Endothelial cell (in vitro differentiated cells): ENCODE measurements at places on chromosomes 4 and X.
A peak's percentile ranks its signal among the peaks of the same experiment; 100 is the strongest.

GRCh38 chr4:8228319-8229250 lies 29.5 kb downstream of the SH3TC1 start:
- H3K36me3 ChIP-seq, result peaks cover 31% of the 10 kb centered on the region
- H3K27me3 ChIP-seq, result peaks cover 1% of the 10 kb centered on the region
- no peak overlapping the region for H3K27ac ChIP-seq
- H3K4me1 ChIP-seq, result peaks cover 25% of the 10 kb centered on the region

- peak overlapping the region; percentile 79 for H3K27ac ChIP-seq
- H3K27me3 ChIP-seq, result no peaks in the 10 kb centered on the region
- peaks cover 28% of the 10 kb centered on the region for H3K4me1 ChIP-seq
- H3K4me3 ChIP-seq, result no peak overlapping the region
- no peak for DNase-seq
Measured at GRCh38 chr4:128517096-128517738, 229.6 kb upstream of the PGRMC2 start.

DNA sequence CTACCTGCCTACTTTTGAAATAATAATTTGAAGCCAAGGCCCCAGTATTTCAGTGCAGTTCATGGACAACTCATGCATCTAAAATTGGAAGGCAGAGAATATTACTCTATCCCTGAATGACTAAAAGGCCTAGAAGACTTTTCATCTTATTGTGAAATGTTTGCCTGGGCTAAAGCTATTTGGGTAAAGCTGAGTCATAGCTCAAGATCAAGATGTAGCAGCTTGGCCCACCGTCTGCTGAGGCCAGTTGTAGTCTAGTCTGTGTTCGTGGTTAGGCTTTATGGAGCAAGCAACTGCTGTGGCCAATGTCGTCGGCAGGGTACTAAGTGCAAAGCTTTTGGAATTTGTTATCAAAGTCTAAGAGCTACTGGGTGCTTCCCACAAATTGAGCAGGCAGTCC lies 929.1 kb downstream of the RAB28 start:
- no peaks in the 10 kb centered on the region for H3K27me3 ChIP-seq
- no peak overlapping the region for H3K4me3 ChIP-seq
- no peaks in the 10 kb centered on the region for H3K36me3 ChIP-seq
- no peaks in the 10 kb centered on the region for H3K4me1 ChIP-seq
- DNase-seq, result no peak
- H3K27ac ChIP-seq, result no peak overlapping the region

GRCh38 chr4:138204507-138204906 lies 37.6 kb downstream of the SLC7A11 start:
- DNase-seq, result no peak
- no peak overlapping the region for H3K27ac ChIP-seq
- H3K4me3 ChIP-seq, result no peak overlapping the region

DNA sequence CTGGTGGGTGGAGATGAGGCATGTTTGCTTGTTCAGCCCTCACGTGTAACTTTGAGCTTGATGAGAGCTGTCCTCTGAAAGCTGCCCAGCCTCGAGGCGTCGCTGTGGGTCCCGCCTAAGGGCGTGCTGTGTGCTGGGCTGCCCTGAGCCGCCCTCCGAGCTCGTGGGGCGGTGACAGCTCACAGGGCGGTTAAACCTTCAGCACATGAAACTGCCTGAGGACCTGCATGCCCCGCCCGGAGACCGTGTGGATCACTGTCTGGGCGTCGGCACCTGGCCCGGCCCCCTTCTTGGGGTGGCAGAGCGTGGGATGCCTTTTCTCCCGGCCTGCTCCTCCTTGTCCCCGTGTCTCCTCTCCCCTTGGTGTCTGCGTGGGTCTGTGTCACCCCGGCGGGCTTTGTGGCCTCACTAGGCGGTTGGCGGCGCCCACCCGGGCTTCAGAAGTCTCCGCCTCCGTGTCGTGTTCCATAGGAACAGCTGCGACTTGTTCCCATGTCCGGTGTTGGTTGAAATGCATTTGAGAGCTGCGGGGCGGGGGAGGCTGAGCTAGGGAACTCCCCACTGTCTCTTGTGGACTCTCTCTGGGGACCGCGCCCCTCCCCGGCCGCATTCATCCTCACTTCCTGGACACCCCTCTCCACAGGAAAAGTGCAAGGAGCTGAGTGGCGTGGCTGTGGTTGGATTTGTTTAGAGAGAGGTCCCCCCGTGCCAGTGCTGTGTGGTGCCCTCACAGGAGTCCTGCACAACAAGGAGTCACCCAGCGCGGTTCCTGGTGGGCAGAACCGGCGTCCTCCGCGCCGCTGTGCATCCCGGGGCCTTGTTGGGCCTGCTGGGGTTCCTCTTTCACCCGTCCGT lies 6.8 kb downstream of the AKAP17A start:
- H3K4me3 ChIP-seq, result no peak overlapping the region
- DNase-seq, result no peak
- peaks cover 36% of the 10 kb centered on the region for H3K36me3 ChIP-seq
- peaks cover 19% of the 10 kb centered on the region for H3K27me3 ChIP-seq

GRCh38 chr4:110474481-110474880 lies 1.5 kb upstream of the ENPEP start:
- peaks cover 2% of the 10 kb centered on the region for H3K27me3 ChIP-seq
- DNase-seq, result no peak
- H3K27ac ChIP-seq, result no peak overlapping the region

- no peaks in the 10 kb centered on the region for H3K27me3 ChIP-seq
- peak; percentile 3 for DNase-seq
- no peak overlapping the region for H3K27ac ChIP-seq
- H3K36me3 ChIP-seq, result no peaks in the 10 kb centered on the region
Measured at GRCh38 chrX:6574762-6575161, 39.8 kb upstream of the VCX3A start.

GRCh38 chr4:81811562-81812293 lies 340.0 kb upstream of the RASGEF1B start:
- no peaks in the 10 kb centered on the region for H3K36me3 ChIP-seq
- no peak overlapping the region for H3K27ac ChIP-seq
- no peaks in the 10 kb centered on the region for H3K27me3 ChIP-seq
- H3K4me3 ChIP-seq, result no peak overlapping the region
- no peak for DNase-seq

GRCh38 chr4:30386266-30386895 lies 333.8 kb upstream of the PCDH7 start:
- no peak for DNase-seq
- H3K4me3 ChIP-seq, result no peak overlapping the region
- H3K27me3 ChIP-seq, result no peaks in the 10 kb centered on the region
- H3K36me3 ChIP-seq, result no peaks in the 10 kb centered on the region
- no peak overlapping the region for H3K27ac ChIP-seq

GRCh38 chr4:7296661-7297335 lies 104.5 kb downstream of the SORCS2 start:
- no peak for DNase-seq
- H3K27ac ChIP-seq, result no peak overlapping the region
- peaks cover 21% of the 10 kb centered on the region for H3K4me1 ChIP-seq
- no peaks in the 10 kb centered on the region for H3K36me3 ChIP-seq
- H3K4me3 ChIP-seq, result no peak overlapping the region

- H3K4me3 ChIP-seq, result no peak overlapping the region
- H3K27ac ChIP-seq, result no peak overlapping the region
- no peak for DNase-seq
Measured at GRCh38 chrX:26649534-26649933, 433.6 kb downstream of the MAGEB5 start.

DNA sequence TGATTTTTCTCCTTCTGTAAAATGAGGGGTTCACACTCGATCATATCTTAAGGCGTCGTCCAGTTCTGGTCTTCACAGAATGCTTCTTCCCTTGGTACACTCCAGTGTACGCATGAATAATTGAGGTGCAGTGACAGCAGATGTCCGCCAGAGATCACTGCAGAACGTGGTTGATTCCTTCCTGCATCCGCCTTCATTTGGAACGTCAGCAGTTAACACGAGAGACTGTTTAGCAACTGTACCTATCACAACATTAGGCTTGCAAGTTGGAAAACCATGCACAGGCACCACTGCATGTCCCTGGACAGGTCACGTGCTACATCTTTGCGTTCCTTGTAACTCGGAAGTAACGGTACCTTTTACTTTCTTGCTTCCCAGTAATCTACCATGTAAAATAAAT lies 66.0 kb upstream of the GEMIN8 start:
- peak; percentile 33 for DNase-seq
- H3K4me1 ChIP-seq, result no peaks in the 10 kb centered on the region
- H3K27ac ChIP-seq, result no peak overlapping the region
- no peaks in the 10 kb centered on the region for H3K27me3 ChIP-seq

- peaks cover 5% of the 10 kb centered on the region for H3K27me3 ChIP-seq
- peaks cover 2% of the 10 kb centered on the region for H3K4me1 ChIP-seq
- H3K36me3 ChIP-seq, result no peaks in the 10 kb centered on the region
- no peak overlapping the region for H3K27ac ChIP-seq
Measured at GRCh38 chrX:109728173-109728535, 4.9 kb downstream of the ACSL4 start.

GRCh38 chrX:9980401-9980800 lies 13.2 kb downstream of the CLDN34 start:
- no peak for DNase-seq
- no peak overlapping the region for H3K27ac ChIP-seq
- peaks cover 2% of the 10 kb centered on the region for H3K27me3 ChIP-seq
- H3K4me1 ChIP-seq, result peaks cover 3% of the 10 kb centered on the region

DNA sequence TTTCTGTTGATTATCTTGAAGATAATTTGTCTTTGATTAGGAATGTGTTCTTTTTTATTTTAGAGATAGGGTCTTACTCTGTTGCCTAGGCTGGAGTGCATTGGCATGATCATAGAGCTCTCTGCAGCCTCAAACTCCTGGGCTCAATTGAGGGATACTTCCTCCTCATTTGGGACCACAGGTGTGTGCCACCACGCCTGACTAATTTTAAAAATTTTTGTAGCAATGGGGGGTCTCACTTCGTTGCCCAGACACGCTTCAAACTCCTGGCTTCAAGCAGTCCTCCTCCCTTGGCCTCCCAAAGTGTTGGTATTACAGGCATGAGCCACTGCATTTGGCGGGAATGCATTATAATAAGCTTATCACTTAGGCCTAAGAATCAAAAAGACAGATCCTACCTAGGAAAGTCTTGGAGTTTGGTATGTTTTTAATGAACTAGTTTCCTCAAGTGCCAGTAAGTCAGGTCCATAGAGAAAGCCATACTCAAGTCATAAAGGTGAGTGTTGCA lies 21.7 kb downstream of the BMP2K start:
- peaks cover 13% of the 10 kb centered on the region for H3K36me3 ChIP-seq
- DNase-seq, result no peak
- peaks cover 1% of the 10 kb centered on the region for H3K27me3 ChIP-seq
- H3K4me3 ChIP-seq, result peak overlapping the region; percentile 14
- peaks cover 38% of the 10 kb centered on the region for H3K4me1 ChIP-seq

- peaks cover 4% of the 10 kb centered on the region for H3K36me3 ChIP-seq
- no peak for DNase-seq
- H3K27me3 ChIP-seq, result peaks cover 2% of the 10 kb centered on the region
- H3K4me3 ChIP-seq, result no peak overlapping the region
- H3K27ac ChIP-seq, result no peak overlapping the region
Measured at GRCh38 chr4:56959100-56959499, 18.3 kb downstream of the NOA1 start.

DNA sequence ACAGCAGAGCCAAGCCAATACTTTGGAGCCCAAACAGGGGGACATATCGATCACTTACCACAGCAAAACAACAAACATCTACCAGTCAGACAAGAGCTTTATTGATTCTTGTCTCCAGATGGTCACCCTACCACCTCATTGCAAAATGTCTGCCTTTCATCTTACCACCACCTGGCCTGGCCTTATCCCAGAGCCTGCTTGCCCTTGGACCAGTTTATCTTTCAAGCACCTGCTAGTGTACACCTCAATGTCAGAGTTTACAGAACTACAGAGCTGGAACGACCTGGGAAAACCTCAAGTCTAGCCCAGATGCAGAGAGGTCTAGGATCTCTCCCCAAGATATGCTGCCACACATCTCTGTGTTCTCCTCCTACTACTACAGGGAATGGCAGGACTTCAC lies 4.5 kb downstream of the BCAP31 start:
- peaks cover 11% of the 10 kb centered on the region for H3K36me3 ChIP-seq
- peaks cover 11% of the 10 kb centered on the region for H3K27me3 ChIP-seq
- peaks cover 5% of the 10 kb centered on the region for H3K4me1 ChIP-seq
- no peak for DNase-seq

- no peak for DNase-seq
- no peaks in the 10 kb centered on the region for H3K27me3 ChIP-seq
- no peaks in the 10 kb centered on the region for H3K36me3 ChIP-seq
- peaks cover 2% of the 10 kb centered on the region for H3K4me1 ChIP-seq
Measured at GRCh38 chr4:78749258-78749971, 26.7 kb upstream of the BMP2K start.

- H3K27ac ChIP-seq, result peak overlapping the region; percentile 99
- peak overlapping the region; percentile 22 for H3K4me3 ChIP-seq
- DNase-seq, result peak; percentile 69
- no peaks in the 10 kb centered on the region for H3K36me3 ChIP-seq
- H3K27me3 ChIP-seq, result peaks cover 16% of the 10 kb centered on the region
Measured at GRCh38 chr4:40311811-40312346, 23.3 kb upstream of the CHRNA9 start.

DNA sequence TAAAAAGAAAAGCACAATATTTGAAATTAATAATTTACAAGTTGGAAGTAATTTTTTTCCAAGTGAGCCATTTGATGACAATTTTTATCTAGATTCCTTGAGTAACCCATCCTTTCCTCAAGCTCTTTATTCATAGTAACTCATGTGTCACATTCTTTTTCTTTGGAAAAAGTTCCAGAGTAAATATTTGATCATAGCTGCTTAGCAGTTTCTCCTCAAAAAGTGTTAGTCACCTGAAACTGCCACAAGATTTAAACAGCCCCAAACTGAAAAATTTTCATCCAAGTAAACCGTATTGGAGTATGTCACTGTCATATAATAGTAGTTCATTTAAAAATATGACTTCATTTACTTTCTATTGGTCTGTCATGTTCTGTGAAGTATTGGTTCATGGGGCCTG lies 94.6 kb upstream of the CASK start:
- peaks cover 4% of the 10 kb centered on the region for H3K4me1 ChIP-seq
- no peak for DNase-seq
- no peaks in the 10 kb centered on the region for H3K27me3 ChIP-seq
- H3K36me3 ChIP-seq, result no peaks in the 10 kb centered on the region
- no peak overlapping the region for H3K27ac ChIP-seq

- no peaks in the 10 kb centered on the region for H3K4me1 ChIP-seq
- no peak overlapping the region for H3K27ac ChIP-seq
- no peaks in the 10 kb centered on the region for H3K36me3 ChIP-seq
- no peak for DNase-seq
Measured at GRCh38 chr4:22532896-22533295, 17.0 kb upstream of the ADGRA3 start.

DNA sequence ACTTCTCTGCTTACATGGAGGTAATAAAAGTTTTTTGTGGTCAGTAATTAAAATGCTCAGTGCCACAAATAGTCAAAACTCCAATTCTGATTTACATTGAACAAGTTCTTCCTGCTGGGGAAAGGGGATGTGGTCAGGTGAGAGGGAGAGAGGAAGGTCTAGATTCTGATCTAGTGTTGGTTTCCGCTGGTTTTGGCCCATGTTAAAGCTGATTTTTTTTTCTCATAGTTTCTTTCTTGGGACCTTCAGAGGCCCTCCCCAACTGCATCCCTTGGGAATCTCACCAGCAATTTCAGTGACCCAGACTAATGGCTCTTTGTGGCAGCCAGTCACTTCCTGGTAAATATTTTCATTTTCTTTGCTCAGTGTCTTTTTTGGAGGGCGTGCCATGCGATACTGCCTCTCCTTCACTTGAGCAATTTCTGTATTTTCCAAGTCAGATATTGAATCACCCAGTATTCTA lies 332.7 kb downstream of the RAPGEF2 start:
- H3K4me3 ChIP-seq, result no peak overlapping the region
- peaks cover 10% of the 10 kb centered on the region for H3K4me1 ChIP-seq
- H3K27ac ChIP-seq, result no peak overlapping the region
- no peak for DNase-seq

- no peaks in the 10 kb centered on the region for H3K27me3 ChIP-seq
- no peaks in the 10 kb centered on the region for H3K4me1 ChIP-seq
- no peaks in the 10 kb centered on the region for H3K36me3 ChIP-seq
- no peak overlapping the region for H3K27ac ChIP-seq
- DNase-seq, result no peak
Measured at GRCh38 chr4:5125321-5125720, 74.0 kb downstream of the STK32B start.
